Activated effector memory CD4-positive, alpha-beta T cell treated with Interleukin-2 at 50 U/mL for 16 hours (primary cell): ENCODE measurements at places on chromosomes 16 and 17.

DNA sequence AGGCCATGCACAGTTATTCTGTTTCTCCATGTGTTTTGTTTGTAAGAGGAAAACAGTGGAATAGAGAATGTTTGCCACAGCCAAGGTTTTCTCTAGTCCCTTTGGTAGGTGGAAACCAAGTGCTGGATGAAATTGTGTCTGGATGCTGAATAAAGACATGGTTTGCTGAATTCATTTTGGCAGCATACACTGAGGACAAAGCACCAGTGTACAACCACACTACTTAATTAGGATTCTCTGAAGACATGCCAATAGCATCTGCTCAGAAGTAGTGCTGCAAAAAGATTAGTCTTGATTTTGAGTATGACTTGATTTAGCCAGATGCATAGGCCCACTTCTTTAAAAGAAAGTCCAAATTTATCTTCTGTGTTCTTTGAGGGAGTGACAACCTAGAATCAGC is 230.5 kb upstream of the CACNG5 start:
- no peak for DNase-seq

- no peak for DNase-seq
Observed at GRCh38 chr17:4232168-4232813, 31.5 kb downstream of the ANKFY1 start.

GRCh38 chr16:46962629-46963028 is 10.8 kb downstream of the DNAJA2 start:
- DNase-seq, result no peak

- DNase-seq, result no peak
Observed at GRCh38 chr17:44628243-44629188, 27.8 kb upstream of the MEIOC start.

DNA sequence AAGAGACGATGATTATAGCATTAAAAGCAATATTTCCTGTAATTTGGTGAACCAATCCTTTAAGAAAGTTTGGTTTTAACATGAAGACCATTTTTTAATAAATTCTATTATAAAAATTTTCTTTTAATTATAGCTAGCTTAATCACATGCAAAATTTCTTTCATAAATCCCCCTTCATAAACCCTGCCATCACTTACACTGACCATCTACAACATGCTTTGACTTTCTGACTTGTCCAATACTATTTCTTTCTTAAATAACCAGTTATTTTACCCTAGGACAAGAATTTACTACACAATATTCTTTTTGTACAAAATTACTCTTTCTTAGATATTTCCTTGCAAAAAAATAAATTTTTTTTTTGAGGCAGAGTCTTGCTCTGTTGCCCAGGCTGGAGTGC is 1334.8 kb downstream of the CDH11 start:
- no peak for DNase-seq

DNA sequence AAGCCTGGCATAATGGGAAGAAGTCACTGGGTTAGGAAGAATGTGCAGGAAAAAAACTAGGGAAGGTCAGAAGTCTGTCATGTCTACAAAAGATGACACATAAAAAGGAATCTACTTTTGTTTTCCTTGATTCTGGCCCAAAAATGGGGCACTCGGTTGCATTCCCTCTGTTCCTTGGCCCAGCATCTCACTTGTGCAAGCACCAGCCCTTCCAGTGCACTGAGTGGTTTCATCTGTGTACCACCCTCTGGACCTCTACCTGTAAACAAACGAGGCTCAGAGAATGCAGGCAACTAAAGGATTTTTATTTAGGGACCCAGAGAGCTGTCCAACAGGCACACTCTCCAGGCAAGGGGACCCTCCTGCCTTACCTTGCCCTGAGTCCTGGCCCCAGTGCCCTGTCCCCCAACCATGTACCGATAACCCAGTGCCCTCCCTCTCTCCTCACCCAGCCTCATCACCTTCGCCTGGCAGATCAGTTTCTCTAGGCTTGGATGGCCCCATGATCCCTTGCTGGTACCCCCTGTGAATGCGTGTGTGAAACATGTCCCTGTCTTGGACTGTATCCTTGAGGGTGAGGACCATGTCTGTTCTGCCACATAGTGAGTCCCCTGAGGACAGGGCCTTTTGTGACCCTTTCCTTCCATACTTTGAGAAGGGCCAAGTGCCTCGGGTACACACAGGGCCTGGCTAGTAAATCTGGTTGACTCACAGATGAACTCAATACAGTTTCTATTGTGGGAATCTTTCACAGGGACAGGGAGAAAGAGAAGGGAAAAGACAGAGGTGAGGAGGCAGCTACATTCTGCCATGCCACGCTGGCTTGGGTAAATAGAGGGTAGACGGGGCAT is 13.3 kb downstream of the NXPH3 start:
- DNase-seq, result no peak

DNA sequence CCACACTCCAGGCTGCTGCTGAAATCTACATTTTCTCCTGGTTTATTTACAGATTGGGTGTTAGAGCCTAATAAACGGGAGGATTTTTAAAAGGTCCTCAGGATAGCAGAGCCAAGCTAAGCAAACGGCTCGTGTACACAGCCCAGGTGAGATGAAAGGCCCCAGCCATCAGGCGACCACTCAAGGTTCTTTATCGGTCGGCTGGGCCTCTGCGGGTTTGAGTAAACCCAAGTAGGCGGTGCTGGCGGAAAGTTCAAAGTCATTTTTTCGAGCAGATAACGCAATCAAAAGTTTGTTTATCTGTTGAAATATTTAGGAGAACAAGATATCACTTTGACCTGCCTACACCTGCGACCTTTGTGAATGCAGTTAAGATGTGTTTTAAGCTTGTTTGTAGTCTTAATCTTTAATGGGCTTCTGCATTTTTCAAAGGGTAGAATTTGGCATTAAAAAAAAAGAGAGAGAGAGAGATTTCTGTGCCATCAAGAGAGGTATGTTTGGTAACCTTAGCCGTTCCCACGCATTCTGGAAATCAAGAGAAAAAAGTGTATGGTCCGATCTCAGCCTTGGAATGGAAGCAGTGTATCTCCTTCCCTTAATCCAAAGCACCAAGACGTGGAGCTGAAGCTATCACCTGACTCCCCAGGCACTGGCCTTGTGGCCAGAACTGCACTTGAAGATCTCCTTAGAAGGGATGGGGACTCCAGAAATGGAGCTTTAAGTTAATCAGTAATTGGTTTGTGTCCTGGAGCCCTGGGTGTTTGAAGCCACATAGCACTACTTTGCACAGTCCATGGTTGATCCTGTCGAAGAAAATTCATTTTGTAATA is 301.7 kb upstream of the IRX5 start:
- DNase-seq, result no peak

GRCh38 chr17:9139695-9140094 is 118.4 kb downstream of the NTN1 start:
- DNase-seq, result no peak

- DNase-seq, result no peak
Observed at GRCh38 chr17:21463779-21464407, 87.7 kb downstream of the KCNJ12 start.

GRCh38 chr17:9893411-9894012 is 11.6 kb downstream of the RCVRN start:
- no peak for DNase-seq

- DNase-seq, result no peak
Observed at GRCh38 chr17:68509141-68510057, 2.8 kb upstream of the PRKAR1A start.

GRCh38 chr17:38921756-38922411 is 3.5 kb upstream of the LASP1NB start:
- DNase-seq, result no peak

- DNase-seq, result peak; percentile 9
Observed at GRCh38 chr16:84360170-84360569, 8.2 kb upstream of the ATP2C2 start.

DNA sequence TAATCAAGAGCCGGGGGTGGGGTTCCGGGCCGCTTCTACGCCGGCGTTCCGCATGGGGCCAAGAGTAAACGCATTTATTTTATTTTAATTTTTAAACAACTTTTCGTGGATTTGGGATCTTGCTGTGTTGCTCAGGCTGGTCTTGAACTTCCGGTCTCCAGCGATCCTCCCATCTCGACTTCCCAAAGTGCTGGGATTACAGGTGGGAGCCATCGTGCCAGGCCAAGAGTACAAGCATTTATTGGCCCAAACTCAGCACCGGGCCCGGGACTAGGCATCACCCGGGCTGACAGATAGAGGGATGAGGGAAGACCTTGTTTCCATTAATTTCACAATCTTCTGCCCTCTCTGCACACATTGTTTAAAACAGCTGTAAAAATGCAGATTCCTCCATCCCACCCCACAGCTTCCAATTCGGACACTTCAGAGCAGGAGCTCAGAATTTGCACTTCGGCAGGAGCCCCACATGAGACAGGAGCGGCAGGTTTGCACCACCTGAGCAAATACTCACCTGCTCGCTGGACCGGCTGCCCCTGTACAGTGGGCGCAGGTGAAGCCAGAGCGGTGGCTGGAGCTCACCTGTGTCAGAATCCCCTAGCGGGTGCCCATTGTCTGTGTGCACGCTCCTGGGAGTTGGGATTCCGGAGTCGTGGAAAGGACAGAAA is 663 bp upstream of the GINS2 start:
- DNase-seq, result no peak

GRCh38 chr17:82388223-82388921 is 16.8 kb downstream of the UTS2R start:
- DNase-seq, result no peak

- peak; percentile 30 for DNase-seq
Observed at GRCh38 chr16:30068750-30069610, 3.4 kb downstream of the ALDOA start.

GRCh38 chr16:27485126-27485525 is 64.6 kb downstream of the GTF3C1 start:
- no peak for DNase-seq

DNA sequence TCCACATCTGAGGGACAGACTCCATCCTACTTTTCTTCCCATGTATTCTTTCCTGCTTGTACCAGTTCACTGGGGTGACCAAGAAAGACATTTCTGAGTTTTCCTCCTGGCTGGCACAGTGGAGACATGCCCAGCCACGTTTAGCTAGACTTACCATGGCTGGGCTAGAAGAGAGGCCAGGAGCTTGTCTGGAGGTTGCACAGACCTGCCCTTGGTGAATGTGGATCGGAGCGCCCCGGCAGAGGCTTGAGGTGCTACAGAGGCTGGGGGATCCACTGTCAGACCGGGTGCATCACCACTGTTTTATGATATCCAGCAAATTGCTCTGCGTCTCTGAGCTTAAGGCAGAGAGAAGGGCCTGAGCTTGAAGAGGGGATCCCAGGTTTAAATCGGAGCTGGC is 3.5 kb downstream of the IL4R start:
- DNase-seq, result no peak

- no peak for DNase-seq
Observed at GRCh38 chr17:33209671-33210070, 83.4 kb downstream of the ASIC2 start.

DNA sequence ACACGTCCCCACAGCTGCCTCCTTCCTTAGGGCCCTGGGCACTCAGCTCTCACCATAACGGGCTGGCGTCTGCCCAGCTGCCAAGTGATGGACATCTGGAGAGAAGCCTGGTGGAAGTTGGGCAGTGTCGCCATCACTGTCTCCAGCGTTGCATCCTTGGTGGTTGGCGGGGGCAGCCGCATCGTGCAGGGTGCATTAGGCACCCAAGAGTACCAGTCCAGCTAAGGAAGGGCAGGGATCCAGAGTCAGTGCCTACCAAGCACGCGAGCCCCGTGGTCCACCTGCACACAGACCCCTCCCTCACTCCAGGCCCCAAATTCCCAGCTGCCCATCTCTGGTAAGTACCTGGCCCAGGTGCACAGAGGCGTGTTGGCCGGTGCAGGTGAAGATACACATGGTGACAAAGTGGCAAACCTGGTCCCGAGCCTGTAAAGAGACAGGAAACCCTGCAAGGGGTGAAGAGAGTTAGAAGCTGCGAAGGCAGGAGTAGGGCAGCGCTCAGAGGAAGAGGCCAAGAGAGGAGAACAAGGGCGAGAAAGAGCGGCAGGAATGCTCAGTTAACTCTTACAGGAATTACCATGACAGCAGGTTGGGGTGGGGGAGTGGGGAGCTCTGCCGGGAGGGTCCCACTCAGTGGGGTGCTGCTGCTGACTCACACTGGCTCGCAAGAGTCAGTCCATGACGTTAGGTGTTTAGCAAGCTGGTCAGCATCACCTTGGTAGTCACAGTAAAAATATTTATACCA is 9.5 kb downstream of the ALOX15 start:
- DNase-seq, result no peak

DNA sequence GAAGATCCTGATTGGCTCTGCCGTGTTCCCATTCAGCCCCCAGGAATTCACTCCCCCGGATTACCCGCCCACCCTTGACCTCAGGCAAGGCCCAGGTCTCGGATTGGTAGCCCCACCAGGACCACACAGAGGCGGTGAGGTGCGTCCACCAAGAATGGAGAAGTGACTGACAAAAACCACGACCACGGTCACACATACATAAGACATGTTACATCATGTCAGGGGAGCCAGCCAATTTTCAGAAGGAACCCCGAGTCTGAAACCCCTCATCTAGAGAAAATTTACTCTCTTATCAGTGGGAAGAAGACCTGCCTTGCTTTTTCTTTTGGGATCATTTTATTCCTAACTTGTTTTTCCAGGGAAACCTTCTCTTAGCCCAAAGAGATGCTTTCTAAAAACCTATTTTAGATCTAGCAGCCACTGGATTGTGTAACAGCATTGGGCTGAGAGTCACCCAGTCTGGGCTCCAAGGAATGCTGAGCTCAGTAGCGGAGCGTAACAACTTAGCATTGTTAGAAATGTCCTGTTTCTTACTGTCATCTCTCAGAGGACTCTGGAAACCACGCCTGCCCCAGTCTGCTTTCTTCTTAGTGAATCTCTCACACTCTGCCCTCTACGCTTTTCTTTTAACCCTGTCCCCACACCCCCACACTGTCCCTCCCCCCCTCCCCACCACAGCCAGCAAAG is 164.1 kb downstream of the CMIP start:
- DNase-seq, result no peak

DNA sequence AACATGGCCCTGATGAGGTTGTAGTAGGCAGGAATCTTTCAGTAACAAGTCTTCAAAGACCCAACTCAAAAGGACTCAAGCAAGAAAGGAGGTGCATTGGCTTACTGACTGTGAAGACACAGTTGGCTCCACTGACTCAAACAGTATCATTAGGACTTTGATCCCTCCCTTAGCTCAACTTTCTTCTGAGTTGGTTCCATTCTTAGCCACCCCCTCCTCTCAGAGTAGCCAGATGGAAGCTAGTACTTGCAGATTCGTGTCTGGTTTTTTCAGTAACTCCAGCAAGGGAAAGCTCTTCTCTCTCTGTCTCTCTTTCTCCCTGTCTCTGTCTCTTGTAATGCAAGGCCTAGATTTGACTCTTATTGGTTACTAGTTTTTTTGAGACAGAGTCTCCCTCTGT is 5.0 kb upstream of the MAPK3 start:
- no peak for DNase-seq

GRCh38 chr16:17273142-17273561 is 197.6 kb downstream of the XYLT1 start:
- DNase-seq, result no peak

- no peak for DNase-seq
Observed at GRCh38 chr17:28255616-28256015, 63.4 kb upstream of the TMEM97 start.

GRCh38 chr16:70701596-70701995 is 15.7 kb upstream of the MTSS2 start:
- DNase-seq, result no peak

DNA sequence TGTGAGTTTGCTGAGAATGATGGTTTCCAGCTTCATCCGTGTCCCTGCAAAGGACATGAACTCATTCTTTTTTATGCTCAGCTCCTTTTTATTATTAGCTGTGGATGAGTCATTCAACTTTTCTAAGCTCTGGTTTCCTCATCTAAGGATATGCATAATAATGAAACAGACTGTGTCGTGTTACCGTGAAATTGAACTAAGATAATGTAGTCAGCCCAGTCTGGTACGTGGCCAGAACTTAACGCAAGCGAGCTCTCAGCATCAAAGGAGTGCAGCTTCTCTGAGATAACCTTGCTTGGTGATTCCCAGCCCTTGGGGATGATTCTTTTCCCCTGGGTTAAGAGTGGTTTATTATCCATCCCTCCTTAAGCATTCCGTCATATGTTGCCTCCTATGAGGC is 454.3 kb upstream of the EEF2KMT start:
- DNase-seq, result no peak
